Right cardiac atrium (tissue), 5 donors: ENCODE measurements at places on chromosomes 12 and 14.

DNA sequence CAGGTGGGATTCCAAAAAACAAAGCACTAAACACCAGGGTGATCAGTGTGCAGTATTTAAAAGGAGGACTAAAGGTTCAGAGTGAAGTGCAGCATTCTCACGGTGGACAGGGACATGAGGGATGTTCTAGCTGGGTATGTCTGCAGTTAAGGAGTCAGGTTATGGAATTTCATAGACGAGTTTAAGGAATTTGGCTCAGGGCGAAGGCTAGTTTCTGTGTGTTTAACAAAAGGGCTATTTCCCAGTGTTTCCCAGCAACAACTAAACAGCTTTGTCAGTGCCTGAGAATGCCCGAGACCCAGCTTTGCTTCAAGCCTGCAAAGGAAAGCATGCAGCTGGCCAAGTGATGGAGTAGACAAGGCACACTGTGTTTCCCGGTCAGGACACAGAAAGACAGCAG, 7.0 kb downstream of the KRT1 start:
- no peak for DNase-seq

DNA sequence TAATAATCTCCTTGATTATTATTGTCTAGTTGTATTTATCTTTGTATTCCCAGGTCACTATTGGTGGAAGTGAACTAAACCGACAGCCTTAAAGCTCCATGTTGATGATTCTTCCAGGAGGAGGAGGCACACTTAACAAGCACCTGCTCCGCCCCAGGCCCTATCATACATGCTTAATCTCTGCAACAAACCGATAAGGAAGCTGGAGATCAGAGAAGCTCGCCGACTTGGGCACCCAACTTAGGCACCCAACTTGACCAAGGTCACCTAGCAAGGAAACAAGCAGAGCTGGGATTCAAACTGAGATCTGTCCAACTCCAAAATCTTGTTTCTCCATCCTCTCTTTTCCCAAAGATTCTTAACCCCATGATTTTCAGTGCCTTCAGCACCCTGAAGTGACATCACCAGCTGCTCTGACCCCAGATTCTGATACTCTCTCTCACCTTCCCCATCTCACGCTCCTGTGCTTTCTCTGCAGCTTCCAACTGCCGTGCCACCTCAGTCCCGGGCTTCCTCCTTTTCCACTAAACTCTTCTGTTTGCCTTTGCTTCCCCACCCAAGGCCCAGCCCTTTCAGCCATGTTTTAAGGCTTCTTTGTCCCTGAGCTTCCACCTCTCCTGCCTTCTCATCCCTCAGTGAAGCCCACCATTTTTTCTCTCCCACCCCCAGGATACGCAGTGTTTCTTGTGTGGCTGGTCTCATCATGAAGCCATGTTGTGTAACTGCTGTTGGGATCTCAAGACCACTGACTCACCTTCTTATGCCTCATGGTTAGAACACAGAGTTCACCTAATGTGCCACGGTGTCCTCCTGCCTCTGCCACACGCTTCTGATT, 6.6 kb upstream of the KRT18 start:
- no peak for DNase-seq

GRCh38 chr14:63039866-63040265, 5.4 kb downstream of the KCNH5 start:
- DNase-seq = no peak

- no peak for DNase-seq
These were observed 64.3 kb upstream of the RBM19 start for GRCh38 chr12:114030451-114030850.

- DNase-seq = no peak
These were observed 1028.9 kb upstream of the TMEM132C start for GRCh38 chr12:127238107-127238506.

DNA sequence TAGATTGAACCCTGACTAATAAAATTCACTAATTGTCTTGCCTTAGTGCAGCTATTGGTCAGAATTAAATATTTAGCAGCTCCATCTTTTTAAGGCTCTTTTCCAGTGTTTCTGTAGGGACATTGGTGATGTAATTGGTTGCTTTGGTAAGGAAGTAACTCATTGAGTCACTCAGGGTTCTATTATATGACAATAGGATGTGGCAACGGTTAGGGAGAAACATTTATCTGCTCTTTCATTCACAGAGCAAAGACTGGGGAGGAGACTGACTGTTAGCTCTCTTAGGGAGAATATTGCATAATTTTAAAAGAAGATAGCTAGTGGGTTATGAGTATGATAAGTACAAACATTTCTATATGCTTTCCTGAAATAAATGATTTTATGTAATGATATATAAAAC, 616.5 kb downstream of the TRHDE start:
- DNase-seq = no peak

- DNase-seq = no peak
These were observed 64.5 kb upstream of the SLC35F4 start for GRCh38 chr14:57930241-57930975.

- no peak for DNase-seq
These were observed 2.6 kb downstream of the EIF2B2 start for GRCh38 chr14:75005357-75005756.

DNA sequence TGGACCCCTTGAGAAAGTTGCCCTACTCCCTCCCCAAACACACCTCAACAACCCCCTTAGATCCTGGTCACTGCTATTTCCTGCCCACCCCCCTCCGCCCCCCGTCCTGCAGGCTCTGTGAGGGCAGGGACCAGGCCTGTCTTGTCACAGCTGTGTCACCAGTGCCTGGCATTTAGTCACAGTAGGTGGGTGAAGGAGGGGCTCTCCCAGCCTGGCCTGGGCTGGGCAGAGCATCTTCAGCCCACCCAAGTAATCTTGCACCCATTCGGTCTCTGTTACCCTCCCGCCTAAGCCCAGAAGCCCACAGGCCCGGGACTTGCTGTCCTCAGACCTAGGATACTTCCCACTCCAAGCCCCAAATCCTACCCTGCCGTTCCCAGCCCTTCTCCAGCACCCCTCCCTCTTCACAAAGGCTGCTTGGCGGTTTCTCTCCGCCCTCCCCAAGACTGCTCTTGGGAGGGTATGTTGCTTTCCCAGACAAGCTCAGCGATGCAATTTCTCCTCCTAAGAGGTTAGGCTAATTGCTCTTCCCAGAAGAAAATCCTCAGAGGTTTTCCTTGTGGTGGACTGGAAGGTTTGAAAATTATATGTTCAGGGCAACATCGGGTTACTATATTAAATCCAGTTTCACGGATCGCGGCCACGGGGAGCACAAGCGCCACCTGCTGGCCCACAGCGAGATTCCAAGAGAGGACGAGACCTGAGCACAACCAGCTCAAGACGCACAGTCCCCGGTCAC, 50.8 kb upstream of the ZFP36L1 start:
- peak; percentile 75 for DNase-seq

GRCh38 chr14:70014406-70015095, 135.3 kb downstream of the SMOC1 start:
- DNase-seq = no peak

DNA sequence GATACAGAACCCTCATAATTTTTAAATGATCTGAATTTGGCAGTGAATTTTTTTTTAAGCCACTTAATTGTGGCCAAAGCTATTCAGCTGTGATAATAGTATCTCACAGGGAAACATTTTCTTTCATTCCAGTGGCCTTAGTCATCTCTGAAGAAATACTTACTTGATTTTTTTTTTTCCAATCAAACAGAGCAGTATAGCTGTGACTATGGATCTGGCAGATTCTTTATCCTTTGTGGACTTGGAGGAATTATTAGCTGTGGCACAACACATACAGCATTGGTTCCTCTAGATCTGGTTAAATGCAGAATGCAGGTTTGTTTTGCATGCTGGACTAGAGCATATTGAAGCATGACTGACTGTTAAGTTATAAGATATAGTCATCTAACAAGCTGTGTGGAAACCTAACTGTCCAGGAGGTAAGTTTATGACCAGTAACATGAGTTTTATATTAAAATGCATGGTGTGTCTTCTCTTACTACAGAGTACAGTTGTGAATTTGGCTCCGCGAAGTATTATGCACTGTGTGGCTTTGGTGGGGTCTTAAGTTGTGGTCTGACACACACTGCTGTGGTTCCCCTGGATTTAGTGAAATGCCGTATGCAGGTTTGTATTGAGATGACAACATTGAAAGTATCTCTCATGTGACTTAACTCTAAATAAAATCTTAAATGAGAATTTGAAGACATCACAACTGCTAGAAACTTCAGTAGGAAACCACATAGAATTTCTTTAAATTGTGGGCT, 1.9 kb downstream of the SLC25A3 start:
- DNase-seq = no peak

- no peak for DNase-seq
These were observed 81.6 kb downstream of the PLEKHG7 start for GRCh38 chr12:92784356-92784755.

DNA sequence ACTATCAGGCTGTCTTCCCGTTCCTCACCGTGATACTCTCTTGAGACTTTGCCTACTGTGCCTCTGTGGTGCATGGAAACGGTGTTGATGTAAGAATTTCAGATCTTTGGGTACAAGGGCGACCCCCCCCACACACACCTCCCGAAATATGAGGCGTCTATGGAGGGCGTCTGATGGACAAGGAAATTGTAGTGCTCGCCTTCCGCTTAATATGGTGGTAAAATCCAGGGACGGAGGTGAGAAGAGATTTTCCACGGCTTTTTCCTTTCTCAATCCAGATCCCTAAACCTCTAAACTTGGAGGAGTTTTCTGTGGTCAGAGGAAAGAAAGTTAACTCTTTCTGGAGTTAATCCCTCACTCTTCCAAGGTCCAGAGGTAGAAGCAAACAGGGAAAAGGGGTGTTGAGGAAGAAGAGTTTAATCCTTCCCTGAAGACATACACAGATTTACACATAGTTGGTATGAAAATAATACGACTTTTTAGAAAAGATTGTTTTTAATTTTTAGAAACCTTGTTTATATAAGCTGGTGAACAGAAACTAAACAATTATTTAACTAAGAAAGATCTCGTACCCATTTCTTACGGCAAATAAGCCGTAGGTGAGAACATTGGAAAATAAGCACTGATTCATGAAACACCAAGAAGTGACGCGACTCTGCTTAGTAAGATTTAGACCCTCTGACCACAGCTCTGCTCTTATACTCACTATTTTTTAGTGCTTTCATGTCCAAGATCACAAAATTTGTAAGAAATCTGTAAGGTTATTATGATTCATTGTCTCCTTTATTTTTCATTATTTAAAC, 23.1 kb upstream of the RNASE12 start:
- DNase-seq = no peak

DNA sequence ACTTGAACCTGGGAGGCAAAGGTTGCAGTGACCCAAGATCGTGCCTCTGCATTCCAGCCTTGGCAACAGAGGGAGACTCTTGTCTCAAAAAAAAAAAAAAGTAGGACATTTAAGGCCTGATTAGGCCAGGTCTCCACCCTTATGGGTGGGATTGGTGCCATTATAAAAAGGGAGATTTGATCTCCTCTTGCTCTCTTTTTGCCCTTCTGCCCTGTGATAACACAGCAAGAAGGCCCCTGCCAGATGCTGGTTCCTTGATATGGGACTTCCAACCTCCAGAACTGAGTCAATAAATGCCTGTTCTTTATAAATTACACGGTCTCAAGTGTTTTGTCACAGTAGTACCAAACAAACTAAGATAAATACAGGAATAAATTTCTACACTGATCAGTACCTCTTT, 81.0 kb downstream of the C2CD5 start:
- DNase-seq = no peak

DNA sequence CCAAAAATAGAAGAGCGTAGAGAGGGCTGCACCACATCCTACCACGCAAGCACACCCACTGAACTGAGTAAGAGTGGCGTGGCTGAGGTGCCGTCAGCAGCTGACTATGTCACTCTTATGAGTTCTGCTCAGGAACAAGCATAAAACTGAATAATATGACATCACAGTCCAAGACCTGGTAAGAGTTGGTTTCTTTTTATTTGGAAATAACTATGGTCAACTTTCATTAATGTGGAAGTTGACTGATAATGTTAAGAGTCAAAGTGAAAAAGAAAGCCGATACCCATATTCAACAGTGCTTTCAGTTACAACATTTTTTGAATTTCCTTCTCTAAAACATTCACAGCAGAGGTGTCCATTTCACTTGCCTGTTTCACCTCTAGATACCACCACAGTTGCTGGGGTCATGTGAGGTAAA, 44.6 kb downstream of the GNS start:
- peak; percentile 10 for DNase-seq

GRCh38 chr14:75331471-75331870, 52.8 kb downstream of the FOS start:
- DNase-seq = no peak

- DNase-seq = no peak
These were observed 62.7 kb downstream of the GALNT4 start for GRCh38 chr12:89461649-89462612.

DNA sequence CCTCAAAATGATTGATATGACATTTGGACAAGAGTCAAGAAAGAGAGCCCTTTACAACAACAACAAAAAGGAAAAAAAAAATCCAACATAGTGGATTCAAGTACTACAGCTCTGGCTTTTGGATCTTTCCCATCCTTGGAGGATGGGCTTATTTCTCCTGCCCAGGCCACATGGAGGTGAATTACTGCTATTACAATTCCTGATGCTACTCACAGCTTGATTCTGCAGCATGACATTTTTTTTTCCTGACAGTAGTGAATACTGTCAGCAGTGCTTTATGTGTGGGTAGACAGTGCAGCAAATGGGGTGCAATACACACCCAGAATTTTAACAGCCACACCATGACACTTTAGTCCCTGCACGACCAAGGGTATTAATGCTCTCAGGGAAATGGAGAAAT, 42.5 kb upstream of the HSP90B1 start:
- DNase-seq = no peak

GRCh38 chr12:116266631-116267349, 10.7 kb downstream of the MED13L start:
- no peak for DNase-seq

DNA sequence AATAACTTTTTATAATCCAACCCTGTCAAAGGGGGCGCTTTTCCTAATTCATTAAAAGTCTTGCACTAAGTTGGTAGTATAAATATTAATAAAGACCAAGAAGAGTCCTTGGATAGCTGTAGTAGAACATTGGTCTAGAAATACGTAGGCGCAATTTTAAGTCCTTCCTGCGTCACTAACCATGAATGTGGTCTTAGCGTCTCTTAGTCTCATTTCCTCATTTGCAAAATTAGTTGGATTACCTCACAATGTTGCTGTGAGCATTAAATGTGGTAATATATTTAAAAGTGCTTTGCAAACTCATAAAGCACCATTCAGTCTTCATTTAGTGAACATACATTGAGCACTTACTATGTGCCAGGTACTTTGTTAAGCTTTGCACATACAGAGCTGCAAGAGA, 149.7 kb downstream of the AEBP2 start:
- no peak for DNase-seq
